K562 (cell line): ENCODE measurements at places on chromosomes 16 and 17.

DNA sequence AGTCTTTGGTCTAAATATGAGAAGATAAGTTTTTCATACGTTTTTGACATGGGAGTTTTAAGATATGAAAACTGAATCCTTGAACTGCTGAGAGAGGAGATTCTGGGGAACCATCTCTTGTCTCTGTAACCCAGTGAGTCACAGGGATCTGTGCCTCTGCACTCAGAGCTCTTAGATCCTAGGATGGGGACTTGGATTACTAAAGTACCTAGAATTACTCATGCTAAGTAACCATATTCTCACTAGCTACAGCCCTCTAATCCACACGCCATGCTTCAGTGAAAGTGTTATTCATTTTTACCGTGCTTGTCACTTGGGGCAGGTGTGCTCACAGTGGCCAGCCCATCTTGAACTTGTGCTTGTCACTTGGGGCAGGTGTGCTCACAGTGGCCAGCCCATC, 2.0 kb downstream of the MRM3 start:
- DNase-seq = no peak

- no peak for DNase-seq
Observed at GRCh38 chr17:12348476-12348875, 317.2 kb upstream of the MYOCD start.

DNA sequence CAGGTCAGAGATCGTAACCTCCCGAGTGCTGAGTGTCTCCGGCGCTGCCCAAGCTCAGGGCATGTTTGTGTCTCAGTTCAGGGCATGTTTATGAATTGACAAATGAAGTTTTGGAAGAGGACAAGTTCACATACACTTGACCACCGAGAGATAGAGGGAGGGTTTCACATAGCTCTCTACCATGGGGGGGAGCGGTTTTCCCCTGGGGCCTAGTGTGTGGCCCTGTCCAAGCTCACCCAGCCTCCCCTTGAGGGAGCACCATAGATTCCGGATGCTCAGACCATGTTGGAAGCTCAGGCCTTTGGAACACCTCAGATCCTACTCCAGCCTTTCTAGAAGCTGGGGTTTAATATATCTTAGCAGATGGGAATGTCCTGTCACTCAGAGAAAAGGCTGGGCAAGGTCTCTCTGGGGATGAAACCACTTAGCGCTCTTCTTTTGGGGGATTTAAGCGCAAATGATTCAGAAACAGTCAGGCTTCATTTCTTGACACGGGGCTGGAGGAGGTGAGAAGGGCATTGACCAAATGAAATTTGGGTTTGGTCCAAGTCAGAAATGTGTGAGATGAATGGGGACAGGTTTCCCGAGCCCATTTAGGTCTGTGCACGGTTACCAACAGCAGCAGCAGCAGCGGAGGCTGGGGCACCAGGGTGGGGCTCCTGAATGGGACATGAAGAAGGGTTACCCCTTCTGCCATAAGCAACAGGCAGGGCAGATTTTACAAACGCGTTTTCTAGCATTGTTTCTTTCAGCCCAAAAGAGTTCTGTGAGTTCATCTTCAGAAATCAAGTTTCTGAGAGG, 96.6 kb downstream of the METRNL start:
- DNase-seq = no peak

- DNase-seq = no peak
Observed at GRCh38 chr17:41593306-41593981, 6.7 kb upstream of the KRT14 start.

DNA sequence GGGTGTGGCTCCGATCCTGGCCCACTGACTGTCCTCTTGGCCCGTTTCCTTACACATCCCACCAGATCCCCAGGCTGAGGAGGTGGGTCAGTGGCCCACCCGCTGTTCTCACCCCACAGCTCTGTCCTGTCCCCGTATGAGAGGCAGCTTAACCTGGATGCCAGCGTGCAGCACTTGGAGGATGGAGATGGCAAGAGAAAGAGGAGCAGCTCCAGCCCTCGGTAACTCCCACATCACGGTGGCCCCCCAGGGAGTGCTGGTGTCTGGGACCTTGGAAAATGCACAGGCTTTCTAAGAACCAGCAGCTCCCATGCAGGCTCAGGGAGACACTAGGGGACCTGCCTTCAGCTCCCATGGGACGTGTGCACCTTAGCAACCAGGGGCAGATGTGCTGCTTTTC, 4.2 kb upstream of the LLGL2 start:
- no peak for DNase-seq

DNA sequence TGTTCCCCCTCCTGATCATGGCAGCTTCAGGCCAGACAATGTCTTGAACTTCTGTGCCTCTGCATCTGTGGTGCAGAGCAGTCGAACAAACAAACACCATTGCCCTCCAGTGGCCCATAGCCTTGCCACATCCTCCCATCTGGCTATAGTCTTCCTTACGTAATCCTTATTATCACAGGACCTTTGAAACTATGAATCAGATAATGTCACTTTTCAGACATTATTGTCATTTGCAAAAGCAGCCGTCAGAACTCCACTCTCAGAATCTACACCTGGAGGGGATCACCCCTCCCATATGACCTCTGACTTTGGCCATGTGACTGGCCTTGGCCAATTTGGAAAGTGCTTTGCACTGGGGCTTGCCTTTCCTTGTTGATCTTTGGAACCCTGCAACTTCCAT, 387.3 kb downstream of the MAF start:
- DNase-seq = no peak

GRCh38 chr17:45261577-45262515, at the start of gene SPATA32:
TSS of gene SPATA32 (minus strand) at chr17:45262094. CDS start at chr17:45262016, 78 bp downstream.
- no peak for DNase-seq

DNA sequence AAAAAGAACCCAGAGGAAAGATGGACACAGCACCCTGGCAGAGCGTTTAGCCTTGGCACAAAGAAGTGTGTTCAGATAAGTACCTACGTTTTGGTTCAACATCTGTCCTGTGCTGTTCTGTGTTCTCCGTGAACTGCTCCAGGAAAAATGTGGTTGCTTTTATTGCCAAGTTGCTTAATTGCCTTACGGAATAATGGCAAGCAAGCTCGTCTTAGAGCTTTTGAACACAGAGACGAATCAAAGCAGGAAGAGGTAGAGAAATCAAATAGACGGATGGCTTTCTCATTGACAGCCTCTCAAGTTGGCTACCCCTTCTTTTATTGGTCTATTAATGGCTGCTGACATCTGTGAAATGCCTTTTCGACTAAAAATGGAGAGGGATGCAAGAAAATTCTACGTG, 911.1 kb upstream of the EEF2KMT start:
- no peak for DNase-seq

GRCh38 chr17:80260069-80260535, 550 bp upstream of the RNF213 start:
- DNase-seq = peak; percentile 95

DNA sequence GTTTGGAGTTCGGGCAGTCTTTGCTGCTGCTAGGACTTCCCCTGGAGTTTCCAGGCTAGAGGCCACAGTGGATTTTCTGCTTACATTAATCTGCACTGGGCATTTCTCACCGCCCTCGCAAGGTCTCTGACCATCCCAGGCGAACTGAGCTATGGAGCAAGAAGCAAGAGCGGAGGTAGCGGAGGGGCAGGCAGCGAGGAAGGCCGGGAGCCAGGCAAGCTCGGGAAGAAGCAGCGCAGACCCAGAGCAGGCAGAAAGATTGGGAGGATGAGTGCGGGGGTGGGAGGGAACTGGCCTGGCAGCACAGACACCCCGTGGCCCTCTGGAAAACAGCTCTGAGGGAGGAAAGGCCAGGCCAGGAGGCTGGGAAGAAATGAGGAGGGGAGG, 3.8 kb downstream of the COTL1 start:
- DNase-seq = no peak

DNA sequence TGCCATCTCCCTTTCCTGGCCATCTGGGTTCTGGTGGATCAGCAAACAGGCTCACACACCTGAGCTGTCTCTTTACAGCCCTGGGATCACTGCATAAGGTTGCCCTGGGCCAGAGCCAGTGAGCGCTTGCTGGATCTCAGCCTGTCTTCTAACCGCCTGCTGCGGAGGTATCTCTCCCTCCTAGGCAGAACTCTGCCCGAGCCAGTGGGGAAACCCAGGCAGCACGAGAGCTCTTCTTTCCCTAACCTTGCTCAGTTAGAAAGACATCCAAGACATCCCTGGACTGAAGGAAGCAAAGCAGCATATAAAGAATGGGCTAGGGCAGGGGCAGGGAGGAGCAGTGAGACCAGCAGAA, 6.4 kb downstream of the HAS3 start:
- DNase-seq = no peak

- DNase-seq = peak; percentile 47
Observed at GRCh38 chr17:19744922-19745757, 3.0 kb downstream of the ALDH3A1 start.

DNA sequence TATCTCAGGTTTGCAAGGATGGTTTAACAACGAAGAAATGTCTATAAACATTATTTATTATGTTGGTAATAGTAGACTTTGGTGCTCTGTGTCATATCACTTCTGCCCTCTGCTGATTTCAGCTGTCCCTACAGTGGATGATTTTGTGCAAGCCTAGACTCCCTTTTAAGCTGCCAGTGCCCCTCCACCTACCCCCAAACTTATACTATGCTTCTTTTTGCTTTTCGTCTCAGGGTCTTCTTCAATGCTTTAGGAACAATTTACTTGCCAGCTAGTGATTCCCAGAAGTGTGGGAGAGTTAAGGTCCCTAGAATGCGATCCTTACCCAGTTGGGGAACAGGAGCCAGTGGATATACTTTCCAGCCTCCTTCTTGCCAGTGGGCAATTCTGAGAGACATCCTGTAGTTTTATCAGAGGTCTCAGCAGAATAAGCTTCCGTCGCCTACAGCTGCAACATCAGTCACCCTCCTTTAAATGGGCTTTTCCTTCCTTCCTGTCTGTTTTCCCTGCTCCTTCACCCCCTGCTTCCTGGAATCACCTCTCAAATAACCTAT, 4.1 kb downstream of the ICAM2 start:
- peak; percentile 7 for DNase-seq

GRCh38 chr16:72850853-72851252, 197.1 kb downstream of the ZFHX3 start:
- no peak for DNase-seq

DNA sequence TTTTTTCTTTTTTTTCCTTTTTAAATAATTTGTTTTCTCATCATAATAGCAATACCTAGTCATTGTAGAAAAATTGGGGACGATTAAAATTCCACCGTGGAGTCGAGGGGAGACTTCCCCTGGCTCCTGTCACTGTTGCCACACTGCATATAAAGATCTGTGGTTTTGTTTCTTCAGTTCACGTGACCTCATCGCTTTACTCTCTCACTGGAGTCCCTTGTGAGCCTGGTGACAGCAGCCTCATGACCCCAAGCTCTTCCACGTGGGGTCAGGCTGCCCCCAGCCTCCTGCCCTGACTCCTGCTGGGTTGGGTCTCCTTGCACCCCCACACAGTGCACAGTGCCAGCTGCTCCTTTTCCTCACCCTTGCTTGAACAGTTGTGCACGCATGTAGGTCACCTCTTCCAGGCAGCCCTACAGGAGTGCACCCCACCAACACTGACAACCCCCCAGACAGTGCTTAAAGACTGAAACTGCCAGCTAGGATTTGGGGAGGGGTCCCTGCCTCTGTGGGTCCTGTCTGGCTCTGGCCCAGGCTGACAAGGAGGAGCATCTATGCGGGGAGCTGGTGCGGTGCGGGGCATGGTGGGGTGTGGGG, 7.3 kb upstream of the METRNL start:
- DNase-seq = no peak

- DNase-seq = no peak
Observed at GRCh38 chr17:73390221-73390620, 78.4 kb upstream of the CDC42EP4 start.

GRCh38 chr17:57092171-57092570, 7.1 kb downstream of the AKAP1 start:
- DNase-seq = no peak

- DNase-seq = peak; percentile 52
Observed at GRCh38 chr16:280552-280951, at the start of gene ARHGDIG. TSS of gene ARHGDIG (plus strand) at chr16:280591. CDS start at chr16:280681, 90 bp downstream.

DNA sequence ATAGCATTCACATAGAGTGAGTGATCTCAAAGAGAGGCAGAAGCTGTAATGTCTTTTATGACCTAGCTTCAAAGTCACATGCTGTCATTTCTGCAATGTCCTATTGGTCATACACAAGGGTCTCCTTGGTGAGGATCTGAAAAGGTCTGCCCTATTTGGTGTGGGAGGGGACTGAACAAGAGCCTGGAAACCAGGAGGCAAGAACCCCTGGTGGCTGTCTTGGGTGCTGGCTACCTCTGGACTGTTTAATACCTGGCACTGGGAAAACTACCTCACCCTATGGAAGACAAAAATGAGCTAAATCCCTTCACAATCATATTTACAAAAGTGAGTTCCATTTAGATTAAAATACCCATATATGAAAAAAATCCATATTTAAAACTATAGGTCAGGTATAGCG, 9.0 kb downstream of the KCTD13 start:
- no peak for DNase-seq

DNA sequence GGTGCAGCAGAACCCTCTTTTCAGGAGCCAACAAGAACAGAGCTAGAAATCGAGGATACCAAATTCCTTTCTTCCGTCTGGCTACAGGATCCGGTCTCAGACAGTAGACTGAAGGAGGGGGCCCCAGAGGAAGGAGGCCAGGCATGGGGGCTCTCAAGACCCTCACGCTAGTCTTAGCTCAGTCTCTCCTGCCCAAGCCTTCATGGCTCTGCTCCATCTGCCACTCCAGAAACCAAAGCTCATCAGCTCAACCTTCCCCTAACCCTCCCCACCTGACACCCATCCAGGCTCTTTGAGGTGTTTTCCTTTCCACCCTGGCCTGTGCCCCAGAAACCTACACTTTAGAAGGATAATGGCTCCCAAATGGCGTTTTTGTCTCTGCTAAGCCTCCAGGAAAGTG, 6.2 kb upstream of the TMEM92 start:
- peak; percentile 3 for DNase-seq

- DNase-seq = no peak
Observed at GRCh38 chr16:86854058-86854621, 275.8 kb downstream of the FOXL1 start.

DNA sequence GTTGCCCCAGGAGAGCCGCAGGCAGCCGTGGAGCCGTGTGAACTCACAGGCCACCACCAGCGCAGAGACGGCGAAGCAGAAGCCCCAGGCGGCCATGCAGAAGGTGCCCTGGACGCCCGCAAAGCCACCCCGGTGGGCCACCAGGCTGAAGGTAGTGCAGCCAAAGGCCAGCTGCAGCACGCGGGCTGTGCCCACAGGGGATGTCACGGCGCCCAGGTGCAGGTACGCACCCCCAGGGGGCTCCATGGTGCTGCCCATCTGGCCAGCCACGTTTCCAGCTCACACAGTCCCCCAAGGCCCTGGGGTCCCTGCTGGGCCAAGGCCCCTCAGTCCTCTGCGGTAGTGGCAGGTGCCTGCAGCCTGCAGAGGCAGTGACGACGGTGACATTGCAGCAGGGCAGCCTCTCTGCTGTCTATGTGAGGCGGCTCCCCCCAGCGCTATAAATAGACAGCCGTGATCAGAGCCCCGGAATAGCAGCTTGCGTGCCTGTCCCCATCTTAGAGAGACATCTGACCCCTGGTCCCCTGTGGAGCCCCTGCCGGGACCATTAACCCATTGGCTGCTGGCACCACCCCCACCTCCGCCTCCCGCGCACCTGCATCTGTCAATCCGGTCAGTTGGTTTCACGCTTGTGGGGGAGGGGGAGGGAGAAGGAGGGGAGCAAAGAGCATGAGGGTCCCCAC, 4.5 kb upstream of the PYCR1 start:
- DNase-seq = no peak

GRCh38 chr16:64445649-64446048, 676.2 kb downstream of the CDH11 start:
- no peak for DNase-seq

GRCh38 chr17:2175294-2175628, 120.4 kb downstream of the HIC1 start:
- DNase-seq = no peak
